ACHN (cell line): ENCODE measurements at places on chromosomes 11 and 22.
A peak's percentile ranks its signal among the peaks of the same experiment; 100 is the strongest.

DNA sequence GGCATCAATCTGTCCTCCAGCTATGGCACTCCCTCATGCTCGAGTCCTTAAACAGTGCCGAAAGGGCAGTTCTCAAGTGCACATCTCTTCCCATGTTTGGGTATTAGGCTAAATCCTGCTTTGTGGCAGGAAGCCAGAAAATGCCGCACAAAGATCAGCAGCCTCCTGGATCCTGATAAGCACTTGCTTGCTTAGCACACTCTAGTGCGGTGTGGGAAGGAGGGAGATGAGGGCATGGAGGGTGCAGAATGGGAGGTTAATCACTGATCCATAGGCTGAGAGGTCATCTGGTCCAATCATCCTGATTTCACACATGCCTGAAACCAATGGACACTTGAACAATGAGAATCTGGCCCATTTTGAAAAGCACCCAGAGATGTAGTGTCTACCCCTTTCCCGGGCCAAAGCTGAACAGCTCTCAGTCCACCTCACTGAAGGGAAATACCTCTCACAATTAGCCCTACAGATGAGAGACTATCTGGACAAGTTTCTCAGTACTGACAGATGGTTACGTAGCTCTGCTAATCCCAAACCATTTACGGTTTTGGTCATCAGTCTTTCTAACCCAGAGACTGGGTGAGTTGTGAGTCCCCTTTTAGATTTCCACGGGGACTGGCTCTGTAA, 29.8 kb upstream of the CHRM4 start:
- no peak for DNase-seq

GRCh38 chr11:103800406-103801114, 235.9 kb upstream of the DDI1 start:
- DNase-seq, result no peak

GRCh38 chr22:45221201-45221600, 19.5 kb downstream of the KIAA0930 start:
- DNase-seq, result no peak

GRCh38 chr11:99424313-99425084, 403.8 kb downstream of the CNTN5 start:
- DNase-seq, result no peak

DNA sequence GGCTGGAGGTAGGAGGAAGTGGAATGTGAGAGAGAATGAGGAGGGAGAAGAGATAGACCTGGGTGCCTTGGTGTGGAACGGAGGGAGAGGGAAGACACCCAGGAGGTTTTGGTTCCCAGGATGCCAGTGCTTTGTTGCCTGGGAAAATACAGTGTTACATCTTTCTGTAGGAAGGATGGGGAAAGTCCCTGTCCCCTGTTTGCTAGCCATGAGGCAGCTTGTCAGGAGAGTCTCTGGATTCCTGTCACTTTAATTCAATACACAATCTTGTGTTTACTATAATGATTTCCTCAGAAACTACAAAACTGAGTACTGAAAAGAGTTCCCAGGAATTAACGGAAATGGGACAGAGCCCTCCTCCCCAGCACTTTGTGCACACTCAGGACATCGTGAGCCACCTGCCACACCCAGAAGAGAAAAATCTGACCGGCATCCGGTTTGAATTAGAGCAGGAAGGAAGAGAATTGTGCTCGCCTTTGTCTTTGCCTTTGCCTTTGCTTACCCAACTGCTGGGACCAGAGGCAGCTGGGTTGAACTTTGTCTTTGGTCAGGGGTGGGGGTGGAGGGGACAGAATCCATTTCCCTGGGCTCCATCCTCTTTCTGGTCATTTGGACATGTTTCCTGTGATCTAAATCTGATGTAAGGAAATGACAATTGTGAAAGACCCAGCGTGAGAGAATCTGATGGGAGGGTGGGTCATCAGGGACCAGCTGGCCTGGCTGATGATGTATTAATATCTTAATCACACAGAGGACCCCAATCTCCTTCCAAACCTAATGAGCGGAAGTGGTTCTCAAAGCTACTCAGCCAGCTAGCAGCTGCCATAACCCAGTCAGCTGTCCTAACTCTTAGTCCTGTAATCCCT, 1.3 kb upstream of the LIMK2 start:
- DNase-seq, result no peak

DNA sequence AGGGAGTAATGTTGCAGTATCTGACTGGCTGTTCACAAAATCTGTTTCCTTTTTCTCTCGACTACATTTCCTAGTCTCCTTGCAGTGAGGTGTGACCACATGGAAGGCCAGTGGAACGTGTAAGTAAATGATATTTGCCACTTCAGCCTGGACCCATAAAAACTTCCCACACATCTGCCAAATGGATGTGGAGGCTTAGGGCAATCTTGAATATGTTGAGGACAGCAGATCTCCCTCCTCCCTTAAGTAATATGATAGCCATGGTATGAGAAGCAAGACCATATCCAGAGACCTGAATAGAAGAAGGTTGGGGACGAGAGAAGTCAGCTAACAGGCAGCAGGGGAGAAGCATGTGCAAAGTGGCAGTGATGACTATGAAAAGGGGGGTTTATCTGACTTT, 33.0 kb upstream of the C11orf87 start:
- DNase-seq, result no peak

DNA sequence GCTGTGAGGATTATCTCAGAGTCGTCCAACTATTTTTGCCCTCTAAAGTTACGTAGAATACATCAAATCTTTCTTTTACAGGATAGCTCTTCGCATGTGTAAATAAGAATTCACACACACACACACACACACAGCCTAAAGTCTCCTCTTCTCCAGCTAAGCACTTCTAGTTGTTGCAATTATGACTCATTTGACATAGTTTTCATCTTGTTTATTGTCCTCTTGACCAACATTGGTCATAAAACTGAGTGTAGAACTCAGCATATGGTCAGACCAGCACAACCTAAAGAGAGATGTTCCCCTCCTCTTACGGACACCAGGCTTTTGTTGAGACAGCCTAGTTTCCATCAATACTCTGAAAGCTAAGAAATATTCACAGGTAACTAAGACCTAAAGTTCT, 234.2 kb downstream of the BLID start:
- DNase-seq, result no peak

DNA sequence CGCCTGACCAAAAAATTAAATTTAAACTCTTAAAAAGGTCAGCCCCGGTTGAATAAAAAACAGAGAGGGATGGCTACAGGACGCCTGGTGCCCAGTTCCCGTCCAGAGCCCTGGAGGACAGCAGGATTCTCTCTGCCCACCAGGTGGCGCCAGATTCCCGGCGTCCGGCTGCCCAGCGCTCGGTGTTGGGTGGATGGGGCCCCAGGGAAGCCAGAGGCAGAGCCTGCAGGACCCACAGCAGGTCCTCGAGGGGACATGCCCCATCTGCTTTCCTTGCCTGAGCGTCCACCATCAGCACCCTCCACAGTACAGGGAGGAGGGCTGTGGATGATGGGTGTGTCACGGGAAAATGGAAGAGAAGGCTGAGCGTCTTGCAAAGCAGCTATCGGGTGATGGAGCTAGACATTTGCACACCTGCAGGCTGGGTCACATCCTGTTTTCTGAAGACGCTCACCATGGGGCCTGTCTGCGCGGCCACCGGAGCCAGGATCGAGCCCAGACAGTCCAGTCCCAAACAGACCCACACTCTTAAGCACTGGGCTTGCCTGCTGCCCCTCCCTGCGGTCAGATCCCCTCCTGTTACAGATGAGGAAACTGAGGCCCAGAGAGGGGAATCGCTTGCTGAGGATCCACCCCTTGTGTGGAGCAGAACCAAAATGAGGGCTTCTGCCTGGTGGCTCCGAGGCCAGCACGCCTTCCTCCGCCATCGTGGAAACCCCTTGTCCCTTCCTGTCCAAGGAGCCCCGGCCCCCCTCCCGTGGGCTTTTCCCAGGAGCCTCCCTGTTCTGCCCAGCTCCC, 18.5 kb upstream of the CBX7 start:
- peak; percentile 74 for DNase-seq

DNA sequence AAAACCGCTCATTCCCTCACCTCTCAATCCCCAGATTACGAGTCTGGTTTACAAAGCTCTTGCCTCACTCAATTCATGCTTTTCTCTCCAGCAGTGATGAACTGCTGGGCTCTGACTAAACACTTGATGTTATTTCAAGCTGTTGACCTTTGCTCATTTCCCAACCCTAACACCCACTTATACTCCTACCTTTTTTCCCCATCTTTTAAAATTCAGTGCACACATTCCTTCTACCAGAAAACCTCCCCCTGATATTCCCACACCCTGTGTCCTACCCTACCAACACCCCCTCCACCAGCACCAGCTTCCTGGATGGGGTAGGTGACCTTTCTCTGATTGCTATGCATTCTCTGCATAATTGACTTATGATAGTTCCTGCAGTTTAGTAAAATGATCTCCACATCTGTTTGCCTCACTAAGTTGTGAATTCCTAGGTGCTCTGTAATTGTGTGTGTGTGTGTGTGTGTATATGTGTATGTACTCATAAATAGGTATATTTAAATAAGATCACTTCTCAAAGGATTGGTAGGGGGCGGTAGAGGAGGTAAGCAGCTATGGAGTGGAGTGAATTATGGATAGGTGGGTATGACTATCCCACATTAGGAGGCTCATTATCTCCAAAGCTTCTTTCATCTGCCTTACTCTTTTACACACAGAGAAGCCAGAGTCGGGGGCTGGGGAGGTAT, 842 bp downstream of the HEPACAM start:
- DNase-seq, result no peak

DNA sequence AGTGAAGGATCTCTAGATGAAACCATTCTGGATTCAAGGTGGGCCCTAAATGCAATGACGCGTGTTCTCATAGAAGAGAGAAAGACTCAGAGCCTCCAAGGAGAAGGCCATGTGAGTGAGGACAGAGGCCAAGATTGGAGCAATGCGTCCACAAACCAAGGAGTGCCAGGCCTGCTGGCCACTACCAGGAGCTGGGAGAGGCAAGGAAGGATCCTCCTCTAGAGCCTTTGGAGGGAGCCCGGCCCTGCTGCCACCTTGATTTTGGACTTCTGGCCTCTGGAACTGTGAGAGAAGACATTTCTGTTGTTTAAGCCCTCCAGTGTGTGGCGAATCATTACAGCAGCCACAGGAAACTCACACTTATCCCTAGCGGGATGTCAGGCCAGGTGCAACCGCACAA, 52.7 kb upstream of the SHANK2 start:
- no peak for DNase-seq

- no peak for DNase-seq
Observed at GRCh38 chr11:114386545-114386944, 13.8 kb downstream of the C11orf71 start.

- no peak for DNase-seq
Observed at GRCh38 chr11:1354125-1354938, 35.4 kb upstream of the BRSK2 start.

- no peak for DNase-seq
Observed at GRCh38 chr11:68810164-68810563, 31.6 kb downstream of the CPT1A start.

DNA sequence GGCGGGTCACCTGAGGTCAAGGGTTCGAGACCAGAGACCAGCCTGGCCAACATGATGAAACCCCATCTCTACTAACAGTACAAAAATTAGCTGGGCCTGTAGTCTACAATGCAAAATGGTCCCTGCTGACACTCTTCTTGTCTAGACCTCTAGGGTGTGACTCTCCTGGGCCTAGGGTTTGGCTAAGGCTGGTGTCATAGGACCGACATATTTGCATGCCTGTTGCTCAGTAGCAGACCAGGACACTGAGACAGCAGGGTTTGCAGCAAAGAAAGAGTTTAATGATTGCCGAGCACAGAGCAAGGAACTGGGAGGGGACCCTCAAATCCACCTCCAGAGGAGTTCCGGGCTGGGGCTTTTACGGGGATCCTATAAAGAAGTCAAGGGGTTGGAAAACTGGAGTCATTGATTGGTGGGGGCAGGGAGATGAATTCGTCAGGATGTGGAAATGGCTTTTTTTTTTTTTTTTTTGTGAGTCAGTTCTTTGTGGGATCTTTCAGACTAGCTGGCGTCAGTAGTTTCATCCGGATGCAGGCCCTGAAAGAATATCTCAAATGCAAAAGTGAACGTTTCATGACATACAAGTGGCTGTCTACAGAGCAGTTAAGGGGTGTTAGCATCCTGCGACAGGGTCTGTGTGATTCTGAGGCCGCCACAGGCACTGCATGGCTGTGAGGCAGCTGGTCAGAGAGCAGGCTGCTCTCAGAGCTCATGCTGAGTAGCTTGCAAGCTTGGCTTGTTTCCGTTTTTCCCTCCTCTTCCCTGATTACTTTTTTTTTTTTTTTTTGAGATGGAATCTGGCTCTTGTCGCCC, 27.2 kb upstream of the A4GALT start:
- DNase-seq, result no peak

DNA sequence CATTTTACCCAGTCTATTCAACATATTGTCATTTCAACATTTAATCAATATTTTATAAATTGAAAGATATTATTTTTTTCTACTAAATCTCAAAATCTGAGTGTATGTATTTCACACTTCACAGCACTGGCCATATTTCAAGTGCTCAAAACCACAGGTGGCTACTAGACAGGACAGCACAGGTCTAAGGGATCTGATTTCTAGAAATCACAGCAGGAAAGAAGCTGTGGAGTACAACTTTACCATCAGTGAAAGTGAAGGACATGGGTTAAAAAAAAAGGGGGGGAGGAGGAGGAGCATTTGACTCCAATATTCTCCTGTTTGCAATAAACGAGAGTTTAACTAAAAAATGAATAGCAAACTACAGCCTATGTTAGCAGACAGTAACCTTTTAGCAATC, 4.5 kb downstream of the PRDM10 start:
- no peak for DNase-seq

DNA sequence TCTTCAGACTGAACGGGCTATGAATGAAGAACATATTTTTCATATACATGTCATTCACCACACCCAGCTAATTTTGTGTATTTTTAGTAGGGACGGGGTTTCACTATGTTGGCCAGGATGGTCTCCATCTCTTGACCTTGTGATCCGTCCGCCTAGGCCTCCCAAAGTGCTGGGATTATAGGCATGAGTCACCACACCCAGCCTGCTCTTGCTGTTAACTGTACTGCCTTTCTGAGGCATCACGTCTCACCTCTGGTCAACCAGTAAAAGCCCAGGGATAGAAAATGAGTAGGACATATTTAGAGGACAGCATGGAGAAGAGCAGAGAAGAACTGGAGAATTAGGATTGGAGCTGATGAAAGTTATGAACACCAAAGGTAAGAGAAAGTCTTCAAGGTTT, 55.6 kb downstream of the APOL3 start:
- DNase-seq, result no peak

DNA sequence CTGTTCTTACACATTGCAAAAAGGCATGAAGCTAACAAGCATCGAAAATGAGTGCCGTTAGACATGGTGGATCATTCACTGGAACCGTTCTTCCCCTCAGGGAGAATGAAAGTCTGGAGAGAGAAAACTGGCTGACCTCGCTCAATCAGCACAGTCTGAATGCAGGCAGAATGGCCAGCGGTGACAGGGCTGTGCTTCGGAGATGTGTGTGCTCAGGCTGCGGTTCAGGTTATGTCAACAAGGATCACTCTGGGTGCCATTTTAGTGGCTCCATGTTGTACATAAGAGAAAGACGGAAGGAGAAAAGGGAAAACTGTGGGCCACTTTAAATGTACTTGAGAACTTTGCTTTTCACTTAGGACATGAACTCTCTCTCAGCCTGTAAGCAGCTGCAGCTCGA, 749.8 kb upstream of the ARHGAP42 start:
- DNase-seq, result no peak
